ENCODE measurements at places on chromosomes 4 and X.

DNA sequence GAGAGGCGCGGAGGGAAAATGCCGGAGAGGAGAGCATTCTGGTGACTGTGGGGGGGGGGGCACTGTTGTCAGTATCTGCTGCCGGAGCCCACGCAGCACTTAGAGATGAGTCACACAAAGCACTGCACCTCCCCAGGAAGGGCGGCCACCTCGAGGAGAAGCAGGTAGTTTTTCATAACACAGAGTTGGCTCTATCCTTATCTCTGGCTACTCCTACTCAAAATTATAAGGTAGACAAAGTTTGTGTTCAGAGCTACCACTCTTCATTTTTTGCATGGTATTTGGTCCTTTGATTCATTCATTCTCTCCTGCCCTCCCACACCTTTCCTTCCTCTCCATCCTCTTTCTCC is 76.2 kb upstream of the SCOC start:
- DNase-seq = no peak

- no peak for DNase-seq
Observed at GRCh38 chr4:25347971-25348370, 29.1 kb upstream of the ANAPC4 start.

DNA sequence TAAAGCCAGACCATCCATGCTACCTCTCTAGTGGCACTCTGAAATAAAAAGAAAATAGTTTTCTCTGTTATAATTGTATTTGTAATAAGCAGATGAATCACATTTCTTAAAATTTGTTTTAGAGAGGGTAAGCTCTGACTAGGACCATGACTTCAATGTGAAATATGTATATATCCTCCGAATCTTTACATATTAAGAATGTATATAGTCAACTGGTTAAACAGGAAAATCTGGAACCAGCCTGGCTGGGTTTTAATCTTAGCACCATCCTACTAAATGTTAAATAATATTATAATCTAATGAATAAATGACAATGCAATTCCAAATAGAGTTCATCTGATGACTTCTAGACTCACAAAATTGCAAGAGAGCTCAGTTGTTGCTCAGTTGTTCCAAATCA is 1.5 kb downstream of the FGB start:
- DNase-seq = no peak

DNA sequence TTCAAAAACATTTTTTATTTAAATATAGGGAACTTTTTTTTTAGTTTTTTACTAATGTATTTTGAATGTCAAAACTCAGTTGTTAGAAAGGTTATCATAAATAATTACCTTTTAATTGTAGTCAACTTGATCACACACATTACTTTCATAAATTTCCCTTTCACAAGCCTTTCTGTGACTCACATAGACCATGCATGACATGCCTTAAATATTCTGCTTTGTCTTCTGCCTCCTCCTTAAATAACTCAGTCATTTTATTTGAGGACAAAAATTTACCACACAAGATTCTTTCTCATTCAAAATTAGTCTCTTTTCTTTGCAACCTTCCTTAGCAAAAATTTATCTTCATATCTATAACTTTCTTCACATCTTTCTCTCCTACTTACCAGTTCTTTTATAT is 219.9 kb downstream of the EVC2 start:
- no peak for DNase-seq

- peak; percentile 48 for DNase-seq
Observed at GRCh38 chr4:22766068-22766467, 73.3 kb downstream of the GBA3 start.

- no peak for DNase-seq
Observed at GRCh38 chrX:143306991-143307937, 210.0 kb downstream of the SPANXN3 start.

DNA sequence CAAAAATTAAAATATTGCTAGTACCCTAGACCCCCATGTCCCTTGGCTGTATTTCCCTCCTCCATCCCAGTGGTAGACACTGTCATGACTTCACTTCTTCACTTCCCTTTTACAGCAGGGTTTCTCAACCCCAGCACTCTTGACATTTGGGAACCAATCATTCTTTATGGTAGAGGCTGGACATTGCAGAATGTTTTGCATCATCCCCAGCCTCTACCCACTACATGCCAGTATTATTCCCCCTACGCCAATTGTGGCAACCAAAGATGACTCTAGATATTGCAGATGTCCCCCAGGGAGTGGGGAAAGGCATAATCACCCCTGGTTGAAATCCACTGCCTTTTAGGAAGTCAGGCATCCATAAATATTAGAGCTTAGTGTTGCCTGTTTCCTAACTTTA is 138.6 kb downstream of the AMELX start:
- no peak for DNase-seq

Data from T-helper 2 cell (primary cell).